ENCODE measurements at places on chromosomes 4 and X.

- no peak for DNase-seq
These were observed 51.5 kb downstream of the TMEM165 start for GRCh38 chr4:55447108-55447708.

DNA sequence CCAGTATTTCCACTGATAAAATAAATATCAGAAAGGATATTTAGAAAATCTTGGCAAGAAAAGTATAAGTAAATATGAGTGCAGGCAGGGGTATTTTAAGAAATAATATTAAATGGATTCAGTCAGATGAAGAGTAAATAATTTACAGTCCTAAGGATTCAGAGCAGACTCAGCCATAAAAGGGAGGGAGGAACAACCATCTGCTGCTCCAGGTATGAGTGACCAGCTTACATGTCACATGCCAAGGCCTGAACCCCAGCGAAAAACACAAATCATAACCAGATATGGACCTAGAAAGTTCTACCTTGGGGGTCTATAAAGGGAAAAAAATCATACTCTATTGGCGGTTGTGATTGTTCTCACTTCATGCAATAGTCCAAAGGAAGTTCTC is 166.8 kb downstream of the COL4A6 start:
- no peak for DNase-seq

DNA sequence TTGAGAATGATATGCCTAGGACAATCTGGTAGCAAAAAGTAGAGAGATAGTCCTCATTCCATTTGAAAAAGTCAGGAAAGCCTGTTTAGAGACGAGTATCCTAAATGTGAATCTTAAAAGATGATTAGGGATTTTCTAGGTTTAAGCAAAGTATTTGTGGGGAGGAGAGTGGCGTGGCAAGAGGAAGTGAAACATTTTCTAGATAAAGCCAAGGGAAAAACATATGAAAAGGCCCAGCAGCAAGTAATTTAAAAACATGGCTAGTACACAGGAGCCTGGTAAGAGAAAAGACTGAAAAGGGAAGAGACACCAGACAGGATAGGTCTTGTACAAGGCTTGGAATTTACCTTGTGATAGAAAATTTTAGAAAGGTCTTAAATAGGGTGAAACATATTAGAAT is 45.9 kb downstream of the CORIN start:
- peak; percentile 2 for DNase-seq

DNA sequence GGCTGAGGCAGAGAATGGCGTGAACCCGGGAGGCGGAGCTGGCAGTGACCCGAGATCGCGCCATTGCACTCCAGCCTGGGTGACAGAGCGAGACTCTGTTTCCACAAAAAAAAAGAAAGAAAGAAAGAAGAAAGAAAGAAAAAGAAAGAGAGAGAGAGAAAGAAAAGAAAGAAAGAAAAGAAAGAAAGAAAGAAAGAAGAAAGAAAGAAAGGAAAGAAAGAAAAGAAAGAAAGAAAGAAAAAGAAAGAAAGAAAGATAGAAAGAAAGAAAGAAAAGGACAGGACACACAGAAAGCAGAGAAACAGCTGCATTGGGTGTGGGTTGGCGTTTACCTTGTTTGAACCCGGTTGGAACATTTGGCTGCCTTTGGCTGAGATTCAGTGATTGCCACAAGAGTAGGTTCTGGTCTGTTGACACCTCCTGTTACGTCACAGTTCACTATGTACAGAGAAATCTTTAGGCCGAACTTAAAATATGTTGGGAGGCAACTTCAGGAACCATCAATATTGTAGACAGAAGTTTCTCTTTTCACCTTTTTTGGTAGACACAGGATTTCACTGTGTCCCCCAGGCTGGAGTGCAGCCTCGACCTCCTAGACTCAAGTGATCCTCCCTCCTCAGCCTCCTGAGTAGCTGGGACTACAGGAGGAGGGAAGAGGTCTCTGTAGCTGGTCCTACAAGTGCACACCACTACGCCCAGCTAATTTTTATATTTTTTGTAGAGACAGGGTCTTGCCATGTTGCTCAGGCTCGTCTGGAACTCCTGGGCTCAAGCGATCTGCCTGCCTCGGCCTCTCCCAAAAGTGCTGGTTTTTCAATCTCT is 16.3 kb upstream of the PLCXD1 start:
- DNase-seq: peak; percentile 18

DNA sequence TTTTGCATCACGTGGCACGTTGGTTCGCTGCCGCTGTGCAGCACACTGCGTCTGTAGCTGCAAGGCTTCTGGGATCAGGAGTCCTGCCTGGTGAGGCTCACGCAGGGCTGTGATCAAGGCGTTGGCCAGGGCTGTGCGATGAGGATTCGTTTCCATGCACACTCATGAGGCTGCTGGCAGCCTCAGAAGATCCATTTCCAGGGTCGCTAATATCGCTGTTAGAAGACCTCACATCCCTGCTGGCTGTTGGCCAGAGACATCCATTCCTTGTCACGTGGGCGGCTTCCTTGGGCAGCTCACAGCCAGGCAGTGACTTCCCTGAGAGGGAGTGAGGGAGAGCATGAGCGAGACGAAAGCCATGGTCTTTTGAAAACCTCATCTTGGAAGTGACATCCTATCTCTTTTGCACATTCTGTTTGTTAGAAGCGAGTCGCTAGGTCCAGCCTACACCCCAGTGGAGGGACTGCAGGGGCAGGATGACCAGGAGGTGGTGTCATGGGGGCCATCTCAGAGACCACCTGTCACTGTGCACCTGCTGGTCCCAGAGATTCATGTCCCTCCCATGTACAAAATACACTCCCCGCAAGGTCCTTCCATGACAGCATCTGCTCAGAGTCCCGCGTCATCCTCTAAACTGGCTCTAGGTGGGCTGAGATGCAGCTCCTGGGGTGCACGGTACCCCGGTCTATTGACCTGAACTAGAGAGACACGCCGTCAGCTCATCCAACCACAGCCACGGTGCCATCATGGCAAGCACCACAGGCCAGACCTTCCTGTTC is 12.2 kb downstream of the RGS12 start:
- no peak for DNase-seq

- no peak for DNase-seq
These were observed 238.1 kb upstream of the CXXC4 start for GRCh38 chr4:104732766-104733165.

Data from RPMI8226 (cell line).